ENCODE measurements at places on chromosomes 6 and 20.

- DNase-seq: no peak
Measured at GRCh38 chr6:155155787-155156447, 107.9 kb upstream of the CLDN20 start.

- DNase-seq: no peak
Measured at GRCh38 chr6:108348655-108349349, 53.9 kb downstream of the AFG1L start.

- DNase-seq: no peak
Measured at GRCh38 chr6:12592634-12593033, 123.9 kb upstream of the PHACTR1 start.

DNA sequence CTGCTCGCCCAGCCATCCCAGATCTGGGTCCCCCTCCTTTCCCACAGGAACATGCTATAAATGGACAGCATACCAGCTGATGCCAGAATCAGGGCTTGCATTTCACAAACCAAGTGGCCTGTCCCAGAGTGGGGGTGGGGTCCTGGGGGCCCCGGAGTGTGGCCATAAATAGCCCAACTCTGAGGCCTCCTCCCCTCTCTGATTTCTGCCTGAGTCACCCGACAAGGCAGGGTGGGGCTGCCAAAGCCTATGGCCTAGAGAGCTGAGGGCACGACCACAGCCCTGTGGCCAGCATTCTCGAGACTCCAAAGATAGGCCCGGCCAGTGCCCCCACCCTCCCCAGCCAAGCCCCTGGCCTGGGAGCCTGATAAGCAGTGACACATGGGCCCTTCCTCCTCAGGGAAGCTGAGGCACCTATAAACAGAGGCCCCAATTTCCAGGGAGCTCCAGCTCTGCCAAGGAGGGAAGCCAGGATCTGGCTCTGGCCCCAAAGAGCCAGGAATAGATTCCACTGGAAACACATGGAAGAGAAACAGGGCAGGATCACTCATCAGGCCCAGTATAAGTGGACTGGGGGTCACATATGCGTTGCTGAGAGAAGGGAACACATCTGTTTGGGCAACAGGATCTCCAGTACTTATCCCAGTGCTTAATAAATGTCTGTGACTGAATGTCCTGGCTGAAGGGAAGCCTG is 20.3 kb downstream of the SNTA1 start:
- no peak for DNase-seq

GRCh38 chr6:161374971-161375873 is 101.4 kb upstream of the AGPAT4 start:
- no peak for DNase-seq

DNA sequence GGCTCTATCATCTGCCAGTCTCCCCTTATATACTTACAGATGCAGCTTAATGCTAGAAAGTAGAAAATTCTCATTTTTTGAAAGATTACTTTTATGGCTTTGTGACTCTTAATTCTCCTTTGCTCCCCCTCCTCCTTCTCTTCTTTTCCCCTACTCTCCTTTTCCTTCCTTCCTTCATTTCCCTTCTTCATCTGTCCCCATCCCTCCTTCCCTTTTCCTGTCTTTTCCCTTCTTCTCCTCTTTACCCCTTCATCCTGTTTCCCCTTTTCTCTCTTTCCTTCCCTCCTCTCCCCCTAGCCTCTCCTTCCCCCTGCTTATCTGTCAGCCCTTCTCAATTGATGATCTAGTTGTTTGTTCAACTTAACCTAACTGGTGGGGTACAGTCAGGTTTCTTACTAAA is 71.5 kb downstream of the PPP1R14C start:
- DNase-seq: no peak

- no peak for DNase-seq
Measured at GRCh38 chr6:83860359-83860755, 868 bp downstream of the CYB5R4 start.

DNA sequence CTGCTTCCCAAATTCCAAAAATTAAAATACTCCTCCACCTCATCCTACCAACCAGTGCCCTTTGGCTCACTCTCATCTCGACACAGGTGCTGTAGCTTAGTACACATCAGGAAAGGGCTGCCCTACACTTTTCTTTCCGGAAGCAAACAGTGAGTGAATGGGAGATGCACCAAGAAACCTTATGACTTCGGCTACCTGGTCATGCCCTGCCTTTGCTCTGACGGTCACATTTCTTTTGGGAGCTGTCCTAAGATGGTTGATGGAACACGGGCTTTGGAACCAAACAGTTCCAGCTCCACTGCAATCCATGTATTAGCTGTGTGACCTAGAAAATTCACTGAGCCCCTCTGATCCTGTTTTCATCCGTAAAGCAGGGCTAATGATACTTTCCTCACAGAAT is 92.7 kb upstream of the ASF1A start:
- no peak for DNase-seq

- DNase-seq: no peak
Measured at GRCh38 chr6:139613496-139613895, 239.0 kb upstream of the CITED2 start.

- DNase-seq: no peak
Measured at GRCh38 chr6:54805077-54805476, 41.5 kb upstream of the FAM83B start.
